ENCODE measurements at places on chromosomes 12 and 14.

- no peak for DNase-seq
These were observed 662 bp upstream of the BATF start for GRCh38 chr14:75521415-75522199.

GRCh38 chr14:100384819-100385813 lies 62.0 kb downstream of the SLC25A47 start:
- DNase-seq = no peak

DNA sequence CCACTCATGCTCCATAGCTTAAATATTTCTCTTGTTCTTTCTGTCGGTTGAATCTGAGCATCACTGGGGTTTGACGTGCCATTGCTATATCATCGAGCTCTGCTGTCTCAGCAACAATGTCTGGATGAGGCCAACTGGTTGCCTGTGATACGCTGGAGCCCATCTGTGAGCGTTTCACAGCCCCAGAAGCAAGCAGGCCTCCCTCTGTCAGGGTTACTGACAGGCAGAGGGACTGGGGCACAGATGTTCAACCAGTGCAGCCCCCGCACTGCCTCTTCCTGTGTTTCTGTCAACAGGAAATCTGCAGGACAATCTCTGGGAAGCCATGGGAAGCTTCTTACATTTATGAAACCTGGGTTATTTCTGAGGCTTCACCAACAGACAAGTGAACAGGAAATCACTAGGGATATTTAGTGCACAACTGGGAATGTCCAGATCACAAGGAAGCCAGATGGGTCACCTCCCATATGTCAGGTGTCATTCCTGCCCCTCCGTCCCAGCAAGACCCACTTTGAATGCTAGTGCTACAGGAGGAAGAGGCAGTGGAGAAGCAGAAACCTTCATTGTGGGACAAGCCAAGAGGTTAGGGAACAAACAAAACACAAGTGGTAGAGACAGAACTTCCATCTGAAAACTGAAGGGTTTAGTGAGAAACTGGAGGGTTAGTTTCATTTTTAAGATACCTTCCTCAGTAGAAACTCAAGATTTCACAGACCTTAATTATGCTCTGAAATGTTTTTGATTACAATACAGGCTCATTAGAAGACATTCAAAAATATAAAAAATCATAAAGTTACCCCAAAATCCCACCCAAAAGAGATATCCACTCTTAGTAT lies 24.1 kb downstream of the DMAC2L start:
- no peak for DNase-seq

DNA sequence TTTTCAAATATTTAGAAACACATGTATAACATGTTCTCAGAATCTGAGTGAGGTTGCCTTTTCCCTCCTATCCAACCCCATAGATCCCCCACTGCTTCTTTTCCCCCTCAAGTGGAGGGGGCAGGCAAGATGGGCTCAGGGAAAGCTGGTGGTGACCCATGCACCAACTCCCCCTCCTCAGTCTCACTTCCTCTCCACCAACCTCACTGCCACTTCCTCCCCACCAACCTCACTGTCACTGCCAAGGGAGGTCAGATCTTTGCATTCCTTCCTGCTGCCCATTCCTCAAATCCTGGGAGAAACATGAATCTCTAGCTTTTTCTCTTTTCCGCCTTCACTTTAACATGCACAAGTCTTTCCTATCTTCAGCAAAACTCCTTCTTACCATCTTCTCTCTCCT lies 48.7 kb downstream of the SPTB start:
- no peak for DNase-seq

DNA sequence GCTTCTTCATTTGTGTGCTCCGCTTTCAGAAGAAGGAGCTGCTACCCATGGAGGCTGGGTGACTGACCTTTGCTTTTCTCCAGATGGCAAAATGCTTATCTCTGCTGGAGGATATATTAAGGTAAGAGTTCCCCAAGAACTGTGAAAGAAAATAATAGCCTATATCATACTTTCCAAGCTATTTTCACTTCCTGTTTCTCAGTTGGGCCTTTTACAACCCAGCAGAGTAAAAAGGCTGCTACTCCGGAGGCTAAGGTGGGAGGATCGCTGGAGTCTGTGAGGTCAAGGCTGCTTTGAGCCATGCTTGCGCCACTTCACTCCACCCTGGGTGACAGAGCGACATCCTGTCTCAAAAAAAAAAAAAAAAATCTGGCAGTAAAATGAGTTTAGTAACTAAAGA lies 82.1 kb downstream of the APAF1 start:
- DNase-seq = no peak

DNA sequence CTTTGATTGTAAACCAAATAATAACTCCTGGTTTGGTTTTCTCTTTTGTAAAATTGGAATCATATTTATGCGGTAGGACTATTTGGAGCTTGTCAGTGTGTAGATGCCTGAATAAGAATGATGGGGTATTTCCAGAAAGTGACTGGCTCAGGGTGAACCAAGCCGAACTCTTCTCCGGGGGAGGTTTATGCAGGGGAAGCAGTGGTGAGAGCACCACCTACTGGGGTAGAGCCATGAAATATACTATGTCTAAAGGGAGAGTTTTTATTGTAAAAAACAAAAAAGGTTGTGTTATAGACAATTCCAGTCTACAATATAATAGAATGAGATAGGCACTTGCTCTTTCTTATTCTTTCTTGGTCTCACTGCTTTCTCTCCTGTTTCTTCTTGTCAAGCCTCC lies 222.9 kb upstream of the SLC16A7 start:
- DNase-seq = no peak

DNA sequence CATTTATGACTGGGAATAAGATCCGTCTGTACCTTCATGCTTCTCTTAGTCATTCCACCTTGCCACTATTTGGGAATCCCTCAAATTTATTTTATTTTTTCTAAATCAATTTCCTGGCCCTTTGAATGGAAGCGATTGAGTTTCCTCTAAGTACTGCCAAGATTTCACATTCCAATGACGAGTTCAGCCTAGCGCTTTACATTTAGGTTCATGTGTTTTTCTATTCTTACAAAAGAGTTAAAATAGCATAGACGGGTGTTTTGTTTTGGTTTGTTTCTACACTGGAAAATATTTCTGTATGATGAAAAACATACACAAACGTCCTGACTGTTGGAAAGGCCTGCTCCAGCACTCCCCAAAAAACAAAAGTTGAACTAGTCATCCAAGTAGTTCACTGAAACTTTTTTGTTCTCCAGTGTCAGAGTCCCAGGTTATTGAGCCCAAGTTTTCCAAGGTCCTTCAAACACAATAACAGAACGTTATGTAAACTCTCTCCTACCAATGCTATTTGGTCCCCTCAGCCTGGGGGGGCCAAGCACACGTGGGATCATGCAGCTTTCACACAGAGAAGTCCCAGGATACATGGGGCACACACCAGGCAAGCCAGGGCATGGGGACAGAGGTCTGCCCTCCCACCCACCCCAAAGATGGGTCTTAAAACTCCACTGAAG lies 74.8 kb upstream of the FOXN3 start:
- DNase-seq = no peak

- DNase-seq = no peak
These were observed 23.5 kb upstream of the C12orf50 start for GRCh38 chr12:88052686-88053085.

- DNase-seq = no peak
These were observed 267.6 kb downstream of the DUSP6 start for GRCh38 chr12:89084751-89085150.

DNA sequence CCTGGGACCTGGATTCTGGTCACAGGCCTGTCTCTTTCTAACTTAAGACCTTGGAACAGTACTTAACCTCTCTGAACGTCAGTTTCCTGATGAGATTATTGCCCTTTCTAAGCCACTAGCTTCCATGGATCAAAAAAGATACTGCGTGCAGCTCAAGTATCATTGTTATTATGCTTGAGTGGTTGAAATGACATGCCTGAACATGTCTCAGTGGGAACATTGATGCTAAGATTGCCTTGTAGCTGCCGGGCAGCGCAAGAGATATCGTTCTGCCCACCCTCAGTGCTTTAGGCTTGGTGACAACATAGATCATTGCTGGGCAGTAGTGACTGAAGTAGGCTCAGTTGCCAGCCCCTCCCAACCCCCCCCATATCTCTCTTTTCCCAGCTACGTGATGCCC lies 131.9 kb downstream of the SMOC1 start:
- DNase-seq = no peak

DNA sequence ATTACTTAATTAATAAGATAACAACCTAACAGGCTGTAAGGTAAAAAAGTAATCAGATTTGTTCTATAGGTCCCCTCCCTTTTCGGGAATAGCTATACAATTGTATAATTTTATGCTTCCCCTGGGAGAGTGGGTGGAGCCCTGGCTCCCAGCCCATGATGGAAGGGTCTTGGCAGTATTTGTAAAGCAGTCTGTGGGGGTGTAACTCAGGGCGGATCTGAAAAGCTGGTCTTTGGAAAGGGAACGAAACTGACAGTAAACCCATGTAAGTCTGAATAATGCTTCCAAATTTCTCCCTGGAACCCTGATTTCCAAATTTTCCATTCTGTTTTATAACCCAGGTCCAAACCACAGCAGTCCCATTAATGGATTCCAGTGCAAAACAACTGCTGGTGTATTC lies 110.4 kb downstream of the DAD1 start:
- no peak for DNase-seq

- no peak for DNase-seq
These were observed 129.3 kb upstream of the RASSF8 start for GRCh38 chr12:25829192-25829591.

GRCh38 chr12:129109174-129110001 lies 256.1 kb downstream of the GLT1D1 start:
- no peak for DNase-seq

GRCh38 chr14:100889641-100890040 lies 13.9 kb downstream of the RTL1 start:
- no peak for DNase-seq

DNA sequence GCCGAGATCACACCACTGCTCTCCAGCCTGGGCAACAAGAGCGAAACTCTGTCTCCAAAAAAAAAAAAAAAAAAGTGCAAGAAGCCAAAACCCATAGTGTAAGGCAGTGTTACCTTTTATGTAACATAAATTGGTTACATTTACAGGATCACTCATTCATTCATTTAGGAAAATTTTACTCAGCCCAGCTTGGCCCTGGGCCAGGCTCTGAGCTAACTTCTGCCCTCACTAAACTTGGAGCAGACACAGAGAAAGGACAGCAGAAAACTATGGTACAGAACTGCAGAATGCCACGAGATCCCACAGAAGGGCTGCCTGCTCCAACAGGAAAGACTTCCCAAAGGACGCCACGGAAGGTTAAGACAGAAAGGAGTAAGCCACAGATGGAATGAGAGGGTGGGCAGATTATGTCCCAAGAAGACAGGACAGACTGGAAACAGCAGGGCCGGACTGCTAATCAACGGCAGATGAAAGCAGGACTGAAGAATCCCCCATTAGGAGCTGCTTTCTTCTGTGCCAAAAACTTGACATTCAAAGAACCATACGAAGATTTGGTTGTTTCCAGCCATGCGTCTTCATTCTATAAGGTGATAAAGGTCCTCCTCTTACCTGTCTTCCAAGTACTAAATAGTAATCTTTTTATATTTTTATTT lies 18.9 kb downstream of the PPP1R13B start:
- DNase-seq = no peak

- no peak for DNase-seq
These were observed 220.7 kb upstream of the SRRM4 start for GRCh38 chr12:118760623-118761022.

- DNase-seq = no peak
These were observed 14.3 kb downstream of the KRT85 start for GRCh38 chr12:52352951-52353350.

- DNase-seq = no peak
These were observed 15.6 kb downstream of the RCOR1 start for GRCh38 chr14:102608064-102608446.

- no peak for DNase-seq
These were observed 229.7 kb downstream of the TTC6 start for GRCh38 chr14:37824939-37825712.

GRCh38 chr12:74490390-74491064 lies 47.1 kb upstream of the ATXN7L3B start:
- no peak for DNase-seq

DNA sequence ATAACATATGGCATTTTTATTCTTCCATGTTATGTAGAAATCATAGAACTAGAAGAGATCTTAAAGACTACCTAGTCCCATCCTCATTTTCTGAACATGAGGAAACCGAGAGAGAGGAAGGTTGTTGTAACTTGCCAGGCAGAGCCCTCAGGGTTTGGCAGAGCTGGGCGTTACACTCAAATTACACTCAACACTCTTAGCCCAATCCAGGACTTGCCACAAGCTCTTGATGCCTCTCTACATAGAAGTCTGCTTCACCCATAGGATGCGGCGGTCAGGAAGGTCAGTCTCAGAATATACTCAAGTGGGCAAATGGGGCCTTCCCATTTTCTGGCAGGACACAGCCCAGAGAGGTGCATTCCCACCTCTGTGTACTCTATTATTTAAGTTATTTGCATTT lies 208.1 kb downstream of the ZFP36L1 start:
- no peak for DNase-seq

DNA sequence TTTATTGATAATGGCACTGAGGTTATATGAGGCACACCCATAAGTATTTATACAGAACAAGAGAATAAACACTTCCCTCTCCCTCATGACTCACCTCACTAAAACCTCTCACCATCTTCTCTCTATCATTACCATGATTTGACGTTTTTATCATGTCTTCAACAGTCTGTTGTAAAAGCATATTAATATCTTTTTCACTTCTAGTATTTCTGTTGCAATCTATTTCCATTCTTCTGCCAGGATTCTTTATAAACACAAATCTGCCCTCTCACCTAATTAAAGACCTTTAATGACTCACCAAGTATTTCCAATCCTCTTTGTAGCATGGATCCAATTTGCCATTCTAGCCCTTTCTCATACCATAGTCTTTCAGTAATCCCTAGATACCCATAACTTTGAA lies 527.7 kb downstream of the SLC16A7 start:
- DNase-seq = no peak

GRCh38 chr14:30796707-30797106 lies 77.7 kb upstream of the COCH start:
- DNase-seq = no peak

DNA sequence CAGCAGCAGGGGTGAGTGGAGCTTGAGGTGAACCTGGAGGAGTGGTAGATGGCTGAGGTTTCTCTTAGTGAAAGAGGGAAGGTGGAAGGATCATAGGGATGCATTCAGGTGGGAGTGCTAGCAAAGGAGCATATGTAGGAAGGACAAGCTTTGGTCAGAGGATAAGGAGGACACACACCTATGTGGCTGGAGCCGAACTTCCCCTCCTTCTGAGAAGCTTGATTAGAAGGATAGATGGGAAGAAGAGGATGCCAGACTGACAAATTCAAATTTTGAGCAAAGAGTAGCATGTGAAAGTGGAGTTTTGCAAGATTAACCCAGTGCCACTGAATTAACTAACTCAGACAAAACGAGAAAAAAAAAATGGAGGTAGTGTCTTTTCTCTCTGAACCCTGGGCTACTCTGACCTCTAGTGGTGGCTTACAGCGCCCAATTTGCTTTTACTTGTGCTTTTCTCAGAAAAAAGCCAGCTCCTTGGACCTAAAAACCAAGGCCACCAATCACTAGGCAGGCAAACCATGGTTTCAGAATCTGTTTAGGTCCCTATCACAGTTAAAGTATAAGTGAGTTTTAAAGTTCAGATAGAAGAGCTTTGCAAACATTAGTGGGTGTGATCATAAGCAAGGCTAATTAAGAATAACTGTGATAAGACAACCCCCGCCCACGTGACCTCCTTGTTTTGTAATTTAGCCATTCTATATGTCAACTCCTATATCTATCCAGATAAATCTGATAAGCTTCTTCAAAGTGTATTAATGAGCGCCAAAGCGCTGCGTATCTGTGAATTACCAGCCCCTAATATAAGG lies 15.5 kb downstream of the EMP1 start:
- DNase-seq = no peak

All from substantia nigra (tissue), 51 donors.